ENCODE measurements at places on chromosomes 11 and 22.
A peak's percentile ranks its signal among the peaks of the same experiment; 100 is the strongest.

GRCh38 chr11:62853279-62853965 is 14.0 kb upstream of the WDR74 start:
- no peak for DNase-seq

DNA sequence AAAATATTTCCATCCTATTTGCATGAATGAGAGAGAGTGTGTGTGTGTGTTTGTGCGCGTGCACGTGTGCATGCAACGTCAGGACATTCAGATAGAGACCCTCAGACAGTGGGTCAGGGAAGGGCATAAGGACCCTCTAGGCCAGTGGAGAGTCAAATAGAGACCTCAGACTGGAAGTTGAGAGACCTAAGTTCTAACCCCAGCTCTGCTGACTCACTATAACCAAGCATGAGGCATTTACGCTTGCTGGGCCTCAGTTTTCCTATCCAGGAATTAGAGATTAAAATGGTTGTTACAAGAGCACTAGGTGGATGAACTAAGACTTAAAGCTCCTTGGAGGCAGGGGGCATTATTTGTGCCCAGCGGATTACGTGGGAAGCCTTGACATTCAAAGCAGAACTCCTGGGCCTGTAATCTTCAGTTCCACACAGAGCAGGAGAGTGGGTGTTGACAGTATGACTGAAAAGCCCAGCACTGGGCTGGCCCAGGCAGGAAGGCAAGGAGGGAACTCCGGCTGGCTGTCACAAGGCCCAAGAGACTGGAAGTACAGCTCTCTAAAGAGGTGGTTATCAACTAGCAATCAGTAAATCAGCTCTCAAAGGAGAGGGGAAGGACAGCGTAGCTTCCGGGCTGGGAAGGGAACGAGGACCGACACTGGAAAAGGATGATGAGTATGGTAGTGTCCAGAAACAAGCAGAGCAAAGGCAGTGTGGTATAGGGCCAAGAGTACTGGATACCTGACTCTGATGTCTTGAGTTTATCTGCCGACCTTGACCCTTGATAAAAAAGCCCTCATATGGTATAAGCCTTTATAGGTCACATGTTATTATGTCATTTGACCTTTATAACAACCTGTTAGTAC is 9.2 kb downstream of the RHOG start:
- no peak for DNase-seq

DNA sequence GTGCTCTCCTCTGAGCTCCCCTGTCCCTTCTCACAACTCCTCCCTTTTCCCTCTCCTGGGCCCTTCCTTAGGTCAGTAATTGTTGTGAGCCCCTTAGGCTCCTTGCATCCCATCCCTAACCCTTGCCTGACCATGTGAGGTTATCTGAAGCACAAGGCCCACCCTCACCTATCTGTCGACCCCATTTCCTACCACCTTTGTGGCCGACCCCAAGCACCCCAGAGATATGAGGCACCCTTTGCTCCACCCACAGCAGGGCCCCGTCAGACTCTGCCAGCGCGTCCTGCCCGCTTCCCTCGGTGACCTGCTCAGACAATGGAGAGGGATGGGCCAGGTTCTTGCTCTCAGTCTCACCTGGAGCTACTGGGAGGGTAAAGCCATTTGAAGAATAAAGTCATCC is 1.3 kb downstream of the GNG3 start:
- no peak for DNase-seq

DNA sequence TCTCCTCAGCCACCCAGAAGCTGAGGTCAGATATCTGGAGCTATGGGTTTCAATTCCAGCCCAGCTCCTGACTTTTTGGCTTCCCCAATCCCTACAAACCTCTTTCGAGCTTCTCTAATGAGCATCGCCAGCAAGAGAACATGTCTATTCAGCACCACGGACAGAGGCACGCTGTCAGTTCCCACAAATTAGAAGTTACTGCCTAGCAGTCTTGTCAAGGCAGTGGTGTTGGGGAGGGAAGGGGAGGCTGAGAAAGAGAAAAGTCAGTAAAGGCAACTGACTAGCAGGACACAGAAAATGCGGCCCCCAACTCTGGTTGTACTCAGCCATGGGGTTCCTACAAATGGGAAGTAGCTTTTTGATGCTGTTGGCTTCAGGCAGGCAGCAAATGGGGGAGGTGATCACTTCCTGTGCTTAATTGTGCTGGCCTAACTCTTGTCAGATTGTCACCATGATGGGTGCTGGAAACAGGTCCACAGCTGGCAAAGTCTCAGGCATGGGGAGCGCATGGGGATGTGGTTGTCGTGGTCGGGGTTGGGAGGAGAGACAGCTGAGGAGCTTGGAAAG is 205.9 kb downstream of the ST3GAL4 start:
- DNase-seq, result peak; percentile 39

DNA sequence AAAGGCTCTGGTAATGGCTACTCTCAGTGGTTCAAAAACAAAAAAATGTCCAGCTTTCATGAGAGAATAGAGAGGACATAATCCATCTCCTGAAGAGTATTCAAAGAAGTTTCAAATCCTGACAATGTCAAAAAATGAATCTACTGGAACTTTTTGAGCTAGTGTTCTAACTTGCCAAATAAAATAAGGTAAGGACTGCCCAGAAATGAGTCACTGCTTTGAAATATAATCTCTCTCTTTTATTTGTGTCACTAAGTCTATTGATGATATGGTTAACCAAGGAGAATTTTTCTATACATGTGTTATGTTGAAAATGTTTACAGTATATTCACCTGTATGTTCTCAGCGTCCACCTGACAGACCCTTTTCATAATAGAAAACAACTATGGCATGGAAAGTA is 3.4 kb downstream of the GUCY1A2 start:
- no peak for DNase-seq

- no peak for DNase-seq
Measured at GRCh38 chr11:108224911-108225786, 2.3 kb downstream of the ATM start.

GRCh38 chr11:44600839-44601383 is 35.4 kb downstream of the CD82 start:
- no peak for DNase-seq

DNA sequence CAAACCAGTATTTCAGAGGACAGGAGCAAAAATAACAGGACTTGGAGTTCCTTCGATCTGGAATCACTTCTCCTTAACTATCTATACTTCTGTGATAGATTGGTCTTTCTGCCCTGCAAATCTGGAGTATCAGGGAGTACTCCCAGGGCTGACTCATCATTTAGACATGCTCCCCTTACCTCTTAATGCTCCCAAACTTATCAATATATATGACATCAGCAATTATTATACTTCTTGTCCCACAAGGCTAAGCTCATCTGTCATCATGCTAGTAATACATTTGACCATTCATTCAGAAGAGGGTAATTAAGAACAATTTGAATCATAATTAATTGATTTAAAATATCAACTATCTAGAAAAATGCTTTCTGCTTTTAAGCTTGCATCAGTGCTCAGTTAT is 163.8 kb downstream of the SWAP70 start:
- DNase-seq, result no peak

GRCh38 chr22:44669561-44669976 is 32.4 kb upstream of the PRR5 start:
- no peak for DNase-seq

DNA sequence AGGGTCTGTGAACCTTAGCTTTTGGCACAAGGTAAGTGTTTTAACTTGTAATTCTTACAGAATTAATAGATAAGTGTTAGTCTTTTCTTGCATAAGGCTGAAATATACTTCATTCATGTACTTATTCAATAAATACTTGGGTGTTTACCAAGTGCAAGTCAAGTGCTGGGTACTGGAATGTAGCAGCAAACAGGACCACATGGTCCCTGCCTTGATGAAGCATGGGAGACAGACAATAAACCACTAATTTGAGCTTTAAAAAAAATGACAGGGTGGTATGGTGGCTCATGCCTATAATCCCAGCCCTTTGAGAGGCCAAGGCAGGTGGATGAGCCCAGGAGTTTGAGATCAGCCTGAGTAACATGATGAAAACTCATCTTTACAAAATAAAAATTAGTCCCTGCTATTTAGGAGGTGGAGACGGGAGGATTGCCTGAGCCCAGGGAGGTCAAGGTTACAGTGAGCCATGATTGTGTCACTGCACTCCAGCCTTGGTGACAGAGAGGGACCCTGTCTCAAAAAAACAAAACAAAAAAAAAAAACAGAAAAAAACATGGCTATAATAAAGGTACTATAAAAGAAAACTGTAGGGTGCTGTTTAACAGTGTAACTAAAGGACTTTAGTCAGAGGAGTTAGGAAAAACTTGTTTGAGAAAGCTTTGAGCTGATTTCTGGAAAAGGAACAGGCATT is 11.1 kb downstream of the CCDC83 start:
- DNase-seq, result no peak

DNA sequence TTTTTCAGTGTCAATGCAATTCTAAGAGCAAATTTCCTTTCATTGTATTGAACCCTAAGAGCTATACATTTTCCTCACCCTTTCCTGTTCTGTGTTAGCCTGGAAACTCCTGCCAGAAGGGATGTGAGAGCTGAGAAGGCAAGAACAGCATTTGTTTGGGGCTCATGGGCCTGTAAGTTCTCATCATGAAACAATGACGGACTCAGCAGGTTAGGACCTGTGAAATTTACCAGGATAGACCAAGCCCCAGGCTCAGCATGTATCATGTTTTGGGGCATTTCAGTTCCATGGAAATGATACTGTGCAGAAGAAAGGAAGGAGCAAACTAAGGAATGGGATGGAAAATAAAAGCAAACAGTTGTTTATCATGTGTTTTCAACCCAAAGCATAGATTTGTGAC is 41.6 kb downstream of the NTM start:
- DNase-seq, result no peak

DNA sequence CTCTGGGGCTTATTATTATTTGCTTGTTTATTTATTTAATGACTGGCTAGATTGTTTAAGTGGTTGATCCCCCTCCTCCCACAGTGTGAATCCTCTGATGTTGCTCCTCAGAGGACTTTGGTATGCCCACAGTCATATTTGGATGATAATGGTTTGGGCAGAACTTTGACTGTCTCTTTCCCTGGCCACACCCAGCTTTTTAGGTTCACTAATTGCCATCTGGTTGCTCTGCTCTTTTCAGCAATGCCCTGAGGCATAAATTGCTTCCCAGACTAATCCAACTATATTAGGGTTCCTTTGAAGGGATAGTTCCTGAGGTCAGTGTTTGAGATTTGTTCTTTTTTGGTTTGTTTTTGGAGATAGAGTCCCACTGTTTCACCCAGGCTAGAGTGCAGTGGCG is 99.3 kb upstream of the RRM1 start:
- DNase-seq, result peak; percentile 27

DNA sequence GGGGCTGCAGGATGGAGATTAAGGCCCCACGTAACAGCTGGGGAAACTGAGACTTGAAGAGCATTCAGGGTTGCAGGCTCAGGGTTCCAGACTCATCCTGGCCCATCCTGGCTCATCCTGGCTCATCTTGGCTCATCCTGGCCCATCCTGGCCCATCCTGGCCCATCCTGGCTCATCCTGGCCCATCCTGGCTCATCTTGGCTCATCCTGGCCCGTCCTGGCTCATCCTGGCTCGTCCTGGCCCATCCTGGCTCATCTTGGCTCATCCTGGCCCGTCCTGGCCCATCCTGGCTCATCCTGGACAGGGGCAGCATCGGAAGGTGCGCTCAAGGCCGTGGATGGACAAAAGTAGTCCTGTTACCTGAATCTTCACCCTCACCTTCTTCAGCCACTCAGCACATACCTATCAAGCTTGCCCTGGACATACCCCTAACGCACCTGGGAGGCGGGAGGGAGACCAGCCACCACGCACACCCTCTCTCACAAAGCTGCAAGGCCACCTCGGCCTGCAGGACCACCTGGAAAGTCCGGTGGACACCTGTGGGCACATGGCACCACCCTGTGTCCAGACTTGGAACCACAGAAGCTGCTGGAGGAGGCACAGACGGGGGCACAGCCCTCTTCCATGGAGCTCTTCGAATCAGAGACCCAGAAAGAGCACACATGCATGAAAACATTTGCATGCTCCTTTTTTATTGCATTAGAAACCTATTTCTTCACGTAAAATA is 20.3 kb upstream of the NLRP6 start:
- no peak for DNase-seq

DNA sequence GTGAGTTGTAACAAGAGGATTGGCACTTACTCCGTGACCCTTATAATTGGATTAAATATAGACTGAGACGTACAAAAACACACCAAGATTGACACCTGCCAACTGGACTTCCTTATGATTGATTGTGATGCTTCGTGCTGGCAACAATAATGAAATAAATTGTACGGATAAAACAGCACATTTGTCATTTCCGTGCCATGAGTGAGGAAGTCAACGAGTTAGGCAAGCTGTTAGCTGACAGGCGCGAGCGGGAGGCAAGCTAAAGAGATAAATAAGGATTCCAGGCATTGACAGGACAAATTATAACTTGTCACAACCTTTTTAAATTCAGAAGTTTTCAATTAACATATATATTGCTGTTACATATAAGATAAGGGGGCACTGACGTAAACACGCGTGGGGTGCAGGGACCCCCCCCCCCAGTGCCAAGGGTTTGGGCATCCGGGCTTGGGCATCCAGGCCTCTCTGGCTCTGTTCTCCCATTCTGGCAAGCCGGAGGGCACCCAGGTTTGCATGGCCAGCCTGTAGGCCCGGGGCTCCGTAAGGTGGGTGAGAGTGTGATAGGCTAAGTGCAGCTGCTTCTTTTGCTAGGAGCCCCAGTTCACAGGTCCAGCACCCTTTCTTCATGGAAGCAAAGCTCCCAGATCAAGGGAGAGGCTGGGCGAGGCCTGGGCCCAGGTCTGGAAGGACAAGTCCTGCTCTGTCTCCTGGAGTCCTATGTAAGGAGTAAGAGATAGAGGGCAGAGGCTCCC is 11.2 kb upstream of the PAX6 start:
- no peak for DNase-seq

DNA sequence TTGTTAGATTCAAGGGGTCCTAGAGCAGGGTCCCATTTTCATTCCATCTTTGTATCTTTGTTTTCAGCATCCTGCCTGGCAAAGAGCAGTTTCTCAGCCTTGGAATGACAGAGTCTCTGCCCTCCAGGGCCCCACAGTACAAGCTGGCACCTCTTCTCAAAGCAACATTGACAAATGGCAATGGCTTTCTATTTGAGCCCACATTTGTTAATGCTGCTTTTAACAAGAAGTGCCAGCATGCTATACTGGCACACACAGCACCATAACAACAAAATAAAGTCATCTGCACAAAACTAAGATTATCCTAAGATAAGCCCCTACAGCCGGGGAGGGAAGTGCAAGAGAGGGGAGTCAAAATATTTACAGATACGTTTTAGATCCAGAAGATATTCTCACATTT is 309.7 kb upstream of the C11orf87 start:
- no peak for DNase-seq

- DNase-seq, result no peak
Measured at GRCh38 chr11:18001191-18001590, 11.7 kb downstream of the SERGEF start.
